ENCODE measurements at places on chromosomes 12 and 14.

DNA sequence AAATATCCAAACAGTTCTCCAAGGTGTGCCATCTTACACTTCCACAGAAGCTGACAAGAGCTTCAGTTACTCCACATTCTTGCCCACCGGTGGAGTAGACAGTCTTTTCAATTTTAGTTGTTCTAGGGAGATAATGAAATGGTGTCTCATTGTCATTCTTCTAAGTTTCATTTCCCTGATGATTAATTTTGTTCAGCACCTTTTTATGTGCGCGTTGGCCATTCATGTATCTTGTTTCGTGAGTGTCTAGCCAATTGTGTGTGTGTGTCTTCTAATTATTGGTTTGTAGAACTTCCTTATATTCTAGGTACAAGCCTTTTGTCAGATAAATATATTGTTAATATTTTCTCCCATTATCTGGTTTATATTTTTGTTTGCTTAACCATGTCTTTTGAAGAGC, 63.1 kb downstream of the GLT1D1 start:
- no peak for DNase-seq

DNA sequence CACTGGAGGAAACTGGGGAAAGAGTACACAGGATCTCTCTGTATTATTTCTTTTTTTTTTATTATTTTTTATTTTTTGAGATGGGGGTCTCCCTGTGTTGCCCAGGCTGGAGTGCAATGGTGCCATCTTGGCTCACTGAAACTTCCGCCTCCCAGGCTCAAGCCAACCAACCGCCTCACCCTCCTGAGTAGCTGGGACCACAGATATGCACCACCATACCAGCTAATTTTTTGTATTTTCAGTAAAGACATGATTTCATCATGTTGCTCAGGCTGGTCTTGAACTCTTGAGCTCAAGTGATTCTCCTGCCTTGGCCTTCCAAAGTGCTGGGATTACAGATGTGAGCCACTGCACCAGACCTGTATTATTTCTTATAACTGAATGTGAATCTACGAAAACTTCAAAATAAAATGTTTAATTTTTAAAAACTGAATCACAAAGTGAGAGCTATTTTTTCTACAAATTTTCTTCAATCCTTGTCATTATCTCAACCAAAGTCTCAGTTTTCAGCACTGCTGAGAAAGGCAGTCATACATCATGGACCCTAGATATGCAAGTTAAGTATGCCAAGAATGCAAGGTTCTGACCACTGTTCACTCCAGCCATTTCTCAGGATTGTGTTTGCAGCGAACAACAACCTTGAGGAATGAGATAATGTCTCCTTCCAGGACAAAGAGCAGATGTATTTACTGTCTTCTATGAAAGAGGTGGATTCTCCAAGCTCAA, 2.4 kb downstream of the EAPP start:
- no peak for DNase-seq

DNA sequence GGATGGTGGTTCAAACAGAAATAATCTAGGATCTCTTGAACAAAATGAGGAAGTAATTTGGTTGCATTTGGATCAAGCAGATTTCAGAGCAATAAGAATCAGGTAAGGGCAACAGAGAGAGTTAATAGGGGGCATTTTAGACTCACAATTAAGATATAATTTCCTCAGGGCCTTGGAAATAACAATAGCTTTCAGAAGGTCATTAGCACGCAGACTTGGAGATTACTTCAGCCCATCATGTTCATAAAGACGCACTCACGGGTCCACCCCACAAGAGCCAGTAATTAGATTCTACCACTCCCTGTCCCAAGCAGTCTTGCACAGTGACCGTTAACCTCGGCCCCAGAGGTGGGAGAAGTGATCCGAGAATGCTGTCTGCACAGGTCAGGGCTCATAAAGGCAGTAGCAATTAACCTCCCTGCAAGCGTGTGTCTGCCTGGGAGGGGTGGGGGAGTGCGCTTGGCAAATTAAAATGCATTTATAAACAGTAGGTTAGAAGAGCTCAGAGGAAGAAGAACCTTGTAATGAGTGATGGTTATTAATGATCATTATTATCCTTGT, 125.7 kb upstream of the CCDC196 start:
- DNase-seq = no peak

- DNase-seq = no peak
These were observed 17.7 kb upstream of the PGF start for GRCh38 chr14:74973003-74973653.

DNA sequence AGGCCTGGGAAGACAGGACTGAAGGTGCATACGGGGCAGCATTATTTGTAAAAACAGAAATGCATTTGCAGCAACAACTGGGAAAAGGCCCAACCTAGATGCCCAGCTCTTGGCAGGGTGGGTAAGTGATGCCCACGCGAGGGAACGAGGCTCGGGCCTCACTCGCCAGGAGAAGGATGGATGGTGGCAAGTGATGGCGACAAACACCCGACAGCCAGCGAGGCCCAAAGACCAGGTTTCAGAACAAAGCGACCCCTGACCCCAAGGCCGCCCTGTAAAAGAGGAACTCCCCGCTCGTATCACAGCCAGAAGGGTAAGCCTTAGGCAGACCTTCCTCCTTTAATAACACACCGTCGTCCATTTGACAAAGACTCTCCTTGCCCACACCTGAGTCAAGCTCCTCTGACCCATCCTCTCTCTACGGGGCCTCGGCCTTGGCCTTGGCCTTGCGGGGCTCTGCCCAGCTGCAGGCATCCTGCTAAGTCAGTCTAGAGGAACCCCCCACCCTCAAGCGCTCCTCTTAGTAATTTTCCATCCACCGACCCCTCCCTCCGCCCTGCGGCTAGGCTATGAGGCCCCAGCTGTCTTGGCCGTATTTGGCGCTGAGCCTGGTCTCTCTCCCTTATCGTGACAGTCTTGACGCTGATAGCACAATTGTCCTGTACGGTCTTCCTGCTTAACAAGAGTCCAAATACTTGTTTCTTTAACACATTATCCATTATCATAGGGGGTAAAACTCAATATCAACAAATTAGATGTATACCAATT, 80.2 kb downstream of the NCOR2 start:
- DNase-seq = peak; percentile 29

- peak; percentile 48 for DNase-seq
These were observed 2.7 kb upstream of the GALC start for GRCh38 chr14:87995500-87996290.

DNA sequence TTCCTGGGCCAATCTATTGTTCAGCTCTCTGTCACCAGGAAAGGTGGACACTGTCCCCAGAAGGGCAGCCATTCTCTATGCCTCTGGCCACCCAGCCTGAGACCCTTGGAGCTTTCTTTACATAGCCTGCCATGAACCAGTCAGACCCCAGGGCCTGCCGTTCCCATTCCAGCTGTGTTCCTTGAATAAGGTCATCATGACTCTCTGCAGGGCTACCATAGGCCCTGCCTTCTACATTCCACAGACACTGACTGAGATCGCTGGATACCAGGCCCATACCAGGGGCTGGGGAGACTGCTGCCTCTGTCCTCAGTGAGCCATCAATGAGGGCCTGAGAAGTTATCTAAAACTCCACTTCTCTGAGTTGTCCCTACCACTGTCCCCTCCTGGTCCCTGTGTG, 75.5 kb downstream of the SYNE3 start:
- DNase-seq = no peak

DNA sequence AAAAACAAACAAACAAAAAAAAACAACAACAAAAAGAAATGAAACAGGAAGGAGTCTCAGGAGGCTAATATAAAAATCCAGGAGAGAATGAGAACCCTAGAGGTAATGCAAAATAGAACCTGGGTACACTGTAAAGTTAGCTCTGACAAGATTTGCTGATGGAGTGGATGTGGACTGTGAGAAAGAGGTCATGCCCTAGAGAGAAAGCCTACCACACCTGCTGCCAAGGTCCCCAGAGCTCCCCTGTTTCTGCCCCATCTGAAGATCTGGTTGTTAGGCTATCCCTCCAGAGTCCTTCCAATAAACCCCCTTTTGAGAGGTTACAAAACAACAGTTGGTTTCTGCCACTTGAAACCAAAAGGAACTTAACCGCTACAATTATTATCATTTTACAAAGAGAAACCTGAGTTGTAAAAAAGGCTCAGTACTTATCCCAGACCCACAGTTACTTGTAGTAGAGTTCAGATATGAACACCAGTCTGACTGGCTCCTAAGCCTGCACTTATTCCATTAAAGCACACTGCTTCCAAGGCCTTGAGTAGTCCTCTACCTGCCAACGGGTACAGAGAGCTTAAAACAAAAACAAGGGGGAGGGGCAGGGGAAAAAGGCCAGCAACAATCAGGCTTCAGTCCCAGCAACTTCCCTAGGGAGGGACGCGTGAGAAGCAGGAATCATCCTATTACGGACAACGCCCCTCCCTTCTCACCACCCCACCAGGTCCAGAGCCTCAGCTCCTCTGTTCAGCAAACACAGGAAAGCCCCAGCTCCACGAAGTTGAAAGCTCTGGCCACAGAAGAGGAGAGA, 27.7 kb downstream of the PPP1R13B start:
- no peak for DNase-seq

DNA sequence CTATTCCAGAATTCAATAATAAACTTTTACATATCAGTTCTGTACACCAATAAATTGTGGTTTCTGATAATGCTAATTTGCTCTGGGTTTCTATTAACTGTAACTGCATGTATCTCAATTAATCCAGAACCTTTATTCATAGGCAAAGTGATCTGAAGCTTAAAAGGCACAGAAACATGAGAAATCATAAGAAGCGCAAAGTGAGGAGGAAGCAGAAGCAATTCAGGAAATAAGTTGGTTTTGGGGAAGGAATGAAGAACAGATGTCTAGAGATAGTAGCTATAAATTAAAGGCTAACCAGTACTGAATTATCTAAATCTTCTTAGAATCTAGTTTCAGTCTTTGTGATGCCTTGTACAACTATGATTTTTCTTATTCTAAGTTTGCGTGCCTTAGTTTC, 24.6 kb downstream of the KERA start:
- DNase-seq = no peak

DNA sequence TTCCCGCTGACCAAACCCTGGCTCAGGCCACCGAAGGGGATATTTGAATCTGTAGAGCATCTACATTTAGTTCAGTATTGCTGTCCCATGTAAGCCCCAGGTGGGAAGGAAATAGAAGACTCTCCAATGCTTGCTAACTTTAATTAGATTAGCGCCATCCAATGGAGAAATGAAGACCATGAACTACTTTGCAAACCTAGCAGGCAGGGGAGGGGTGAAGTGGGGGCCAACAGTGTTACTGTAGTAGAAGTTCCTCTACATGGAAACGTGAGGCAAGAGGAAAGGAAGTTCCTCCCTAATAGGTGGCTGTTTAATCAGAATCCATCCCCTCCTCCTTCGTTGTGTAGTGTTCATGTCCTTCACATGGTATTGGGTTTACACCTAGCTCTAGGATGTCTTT, 9.3 kb upstream of the DENND5B start:
- no peak for DNase-seq

DNA sequence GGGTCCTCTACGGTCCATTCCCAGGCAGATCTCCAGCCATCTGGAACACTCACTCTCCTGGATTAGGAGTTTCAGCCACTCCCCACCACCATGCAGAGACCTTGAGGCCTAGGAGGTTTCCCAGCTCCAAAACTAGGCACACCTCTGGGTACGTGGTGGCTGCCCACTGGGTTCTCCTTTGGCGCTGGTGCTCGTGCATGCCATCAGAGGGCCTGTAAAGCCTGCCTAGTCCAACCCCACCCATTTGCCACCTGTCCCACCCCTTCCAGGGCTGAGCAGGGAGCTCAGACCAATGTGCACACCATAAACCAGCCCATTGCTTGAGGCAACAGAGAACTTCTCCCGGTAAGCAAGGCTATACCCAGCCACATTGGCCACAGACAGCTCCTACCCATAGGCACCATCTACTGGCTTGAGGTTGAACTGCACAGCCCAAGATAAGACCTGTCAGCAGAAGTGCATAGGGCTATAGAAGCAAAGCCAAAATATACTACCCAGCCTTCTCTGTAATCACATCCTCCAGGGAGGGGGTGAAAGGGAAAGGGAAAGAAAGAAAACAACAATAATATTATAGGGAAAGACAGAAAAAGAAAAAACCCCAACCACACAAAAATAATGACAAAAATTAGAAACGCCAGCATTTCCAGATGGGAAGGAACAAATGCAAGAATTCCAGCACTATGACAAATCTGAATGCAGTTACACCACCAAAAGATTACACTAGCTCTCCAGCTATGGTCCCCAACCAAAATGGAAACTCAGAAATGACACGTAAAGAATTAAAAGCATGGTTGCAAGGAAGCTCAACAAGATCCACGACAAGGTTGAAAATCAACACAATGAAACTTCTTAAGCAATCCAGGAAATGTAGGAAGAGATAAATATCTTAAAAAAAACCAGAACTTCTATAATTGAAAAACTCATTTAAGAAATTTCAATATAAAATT, 111.9 kb upstream of the CCDC175 start:
- DNase-seq = no peak

GRCh38 chr14:90828642-90829487, 12.6 kb upstream of the TTC7B start:
- DNase-seq = peak; percentile 14

GRCh38 chr12:52180971-52181628, 10.7 kb downstream of the KRT80 start:
- DNase-seq = no peak

DNA sequence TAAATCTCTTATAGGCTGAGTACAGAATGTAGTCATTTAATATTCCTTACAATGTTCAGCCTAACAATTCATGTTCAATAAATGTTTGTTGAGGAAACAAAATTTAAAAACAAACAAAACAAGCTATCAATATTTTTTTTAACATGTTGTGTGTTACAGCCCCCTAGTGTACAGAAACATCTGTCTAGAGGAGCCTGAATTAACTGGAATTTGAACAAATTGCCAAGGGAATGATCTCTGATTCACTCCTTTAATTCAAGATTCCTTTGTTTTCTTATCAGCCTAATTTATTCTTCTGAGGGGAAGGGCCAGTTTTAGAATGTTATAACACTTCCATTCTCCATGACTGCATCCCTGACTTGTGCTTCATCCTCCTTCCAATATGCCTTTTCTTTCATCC, 127.2 kb downstream of the CMAS start:
- no peak for DNase-seq

DNA sequence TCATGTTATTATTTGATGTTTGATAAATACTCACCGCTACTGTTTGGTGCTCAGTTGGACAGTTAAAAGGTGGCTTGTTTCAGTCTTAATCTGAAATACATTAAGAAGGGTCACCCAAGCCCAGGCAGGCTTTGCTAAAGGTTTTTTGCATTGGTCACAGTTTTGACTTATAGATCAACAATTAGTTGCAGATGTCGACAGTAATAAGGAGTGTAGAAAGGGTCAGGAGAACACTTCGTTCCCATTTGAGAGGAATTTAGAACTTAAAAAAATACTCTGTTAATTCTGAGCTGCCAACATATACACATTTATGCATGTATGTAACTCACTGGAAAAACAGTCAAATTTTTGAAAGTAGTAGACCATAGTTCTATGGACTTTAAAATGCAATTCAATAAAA, 130.3 kb downstream of the TMEM30B start:
- no peak for DNase-seq

DNA sequence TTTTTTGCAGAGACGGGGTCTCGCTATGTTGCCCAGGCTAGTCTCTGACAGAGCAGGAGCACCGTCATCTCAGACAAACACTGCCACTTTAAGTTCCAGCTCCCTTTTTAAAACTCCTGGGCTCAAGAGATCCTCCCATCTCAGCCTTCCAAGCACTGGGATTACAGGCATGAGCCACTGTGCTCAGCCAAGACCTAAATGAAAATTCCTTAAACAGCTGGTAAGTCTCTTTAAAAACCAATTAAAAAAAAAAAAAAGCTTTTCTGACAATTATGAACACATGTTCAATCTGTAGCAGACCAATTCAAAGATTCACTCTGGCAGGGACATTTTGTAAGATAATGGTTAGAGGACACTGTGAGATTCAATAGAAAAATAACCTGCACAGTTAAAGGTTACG, 77.8 kb downstream of the HECTD4 start:
- DNase-seq = no peak
